ENCODE measurements at places on chromosomes 5 and 9. TPM values are rescaled to one million over a fixed set of nuclear protein-coding genes. Genes with fewer than 3 reads are reported as not detected.

DNA sequence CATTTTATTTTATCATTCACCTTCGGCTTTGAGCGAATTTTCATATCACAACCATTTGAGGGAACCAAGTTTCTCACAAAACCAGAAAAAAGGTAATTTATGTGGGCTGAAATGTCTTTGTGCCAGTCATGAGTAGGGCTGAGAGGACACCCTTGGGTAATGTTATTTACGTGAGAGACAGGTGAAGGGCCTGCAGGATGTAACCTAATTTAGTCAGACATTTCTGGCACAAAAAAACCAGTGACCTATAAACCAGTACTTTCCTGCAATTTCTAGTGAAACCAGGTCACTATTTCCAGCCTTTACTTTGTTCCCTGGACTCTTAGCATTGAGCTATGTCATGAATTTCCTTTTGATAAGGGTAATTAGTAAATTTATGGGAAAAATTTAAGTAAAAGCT, 17.2 kb upstream of the CCDC112 start:
- DNase-seq, result no peak

Gene FOXE1
- total RNA-seq, result 0.35 TPM

Gene SNX18
- 14.9 TPM for total RNA-seq

Gene PCDHGA9
- 1.9 TPM for total RNA-seq

DNA sequence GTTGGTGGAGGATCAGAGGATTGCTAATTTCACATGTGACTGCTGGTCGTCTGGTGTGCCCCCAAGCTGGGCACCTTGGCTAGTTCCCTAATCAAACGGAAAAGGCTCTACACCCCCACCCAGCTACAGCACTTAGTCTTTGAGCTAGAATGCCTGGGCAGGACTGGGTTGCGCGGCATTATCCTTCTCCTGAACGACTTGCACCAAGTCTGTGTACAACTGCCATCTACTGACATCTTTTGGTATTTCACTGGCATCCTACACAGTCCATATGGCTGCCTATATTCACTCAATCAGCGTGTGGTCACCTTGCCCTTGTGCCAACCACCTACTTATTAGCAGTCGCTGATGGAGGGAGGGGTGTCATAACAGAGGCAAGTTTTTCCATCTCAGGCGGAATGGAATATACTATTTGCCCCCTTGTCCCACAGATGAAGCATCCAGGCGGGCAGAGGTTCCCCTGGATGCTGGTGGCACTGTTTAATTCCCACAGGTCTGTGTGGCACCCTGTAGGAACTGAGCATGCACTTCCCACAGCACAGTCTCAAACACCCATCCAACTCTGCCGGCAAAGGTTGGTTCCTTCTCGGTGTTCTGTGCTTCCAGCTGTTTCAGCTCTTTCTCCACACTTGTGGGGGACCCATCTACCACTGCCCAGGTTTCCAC, 150.1 kb downstream of the OSTF1 start:
- peak; percentile 16 for DNase-seq

Gene OR1J2
- not detected for total RNA-seq

Gene GPR107
- total RNA-seq, result 15.8 TPM

Gene FAXDC2
- total RNA-seq, result 0.52 TPM

Gene NCS1
- total RNA-seq, result 77.7 TPM

DNA sequence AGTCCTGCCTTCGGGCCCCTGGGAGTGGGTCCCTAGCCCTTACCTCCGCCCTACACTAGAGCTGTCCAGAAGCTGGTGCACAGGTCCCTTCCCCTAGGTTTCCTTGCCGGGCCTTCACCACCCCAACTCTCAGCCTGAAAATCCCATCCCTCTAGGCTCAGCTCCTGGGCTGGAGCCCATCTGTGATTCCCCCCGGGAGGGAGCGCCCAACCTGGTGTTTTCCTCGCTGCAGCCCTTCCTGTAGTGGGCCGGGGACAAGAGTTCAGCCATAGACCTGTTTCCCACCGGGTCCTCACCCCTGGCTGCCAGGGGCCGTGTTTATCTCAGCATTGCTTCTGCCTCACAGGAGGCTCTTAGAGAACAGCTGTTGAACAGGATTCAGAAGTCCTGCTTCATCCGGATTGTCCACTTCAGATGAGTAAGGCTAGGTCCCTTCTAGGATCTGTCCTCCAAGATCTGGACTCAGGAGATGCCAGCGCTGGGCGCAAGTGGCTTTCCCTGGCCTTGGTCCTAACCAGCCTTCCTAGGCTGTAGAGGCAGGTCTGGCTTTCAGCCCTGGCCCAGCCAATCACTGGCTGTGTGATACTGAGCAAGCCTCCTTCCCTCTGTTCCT, 965 bp downstream of the GLIPR2 start:
- no peak for DNase-seq

DNA sequence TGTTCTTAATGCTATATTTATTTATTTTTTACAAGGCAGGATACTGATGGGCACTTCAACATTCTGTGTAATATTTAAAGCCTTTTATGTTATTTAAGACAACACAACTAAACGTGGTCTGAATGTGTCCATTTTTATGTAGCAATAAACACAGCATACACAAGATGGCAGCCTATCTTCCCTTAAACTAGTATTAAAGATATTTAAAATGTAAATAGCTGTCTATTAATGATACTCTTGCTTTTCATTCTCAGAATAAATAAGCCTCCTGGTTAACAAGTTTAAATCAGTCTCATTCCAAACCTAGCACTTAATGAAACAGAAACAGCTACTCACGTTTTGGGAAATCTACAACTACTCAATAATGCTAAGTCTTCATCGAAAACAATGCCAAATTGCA, 315.7 kb downstream of the MCTP1 start:
- DNase-seq, result no peak

Gene SMIM33
- not detected for total RNA-seq

Gene CDX1
- not detected for total RNA-seq

Gene HIGD2A
- 123 TPM for total RNA-seq

- peak; percentile 96 for DNase-seq
Observed at GRCh38 chr9:107750741-107751566, 261.4 kb upstream of the KLF4 start.

Gene SLC6A3
- not detected for total RNA-seq

DNA sequence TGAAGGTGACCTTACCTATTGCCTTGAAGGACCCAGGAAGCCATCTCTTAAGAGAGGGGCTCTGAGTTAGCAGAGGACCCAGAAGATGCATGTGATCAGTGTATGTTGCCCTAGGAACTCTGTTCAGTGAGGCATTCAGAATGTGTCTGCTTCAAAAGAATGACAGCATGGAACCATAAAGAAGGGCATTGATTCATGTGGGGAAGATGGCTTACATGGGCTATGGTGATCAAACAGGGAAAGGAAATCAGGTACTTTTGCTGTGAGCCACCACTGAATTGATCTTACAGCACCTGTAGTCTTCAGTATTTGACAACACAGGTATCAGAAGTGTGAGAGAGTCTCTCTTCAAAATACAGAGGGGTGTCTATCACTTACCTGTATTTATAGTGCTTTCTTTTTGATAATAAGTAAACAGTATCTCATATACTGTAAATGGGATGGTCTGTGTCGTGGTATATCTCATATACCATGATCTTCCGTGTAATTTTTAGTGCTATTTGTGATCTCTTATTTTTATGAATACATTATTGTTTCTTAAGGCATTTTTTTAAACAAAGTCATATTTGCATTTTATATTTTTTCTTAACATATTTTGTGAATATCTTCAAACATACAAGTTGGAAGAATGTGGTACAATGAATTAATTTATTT, 57.0 kb downstream of the FOCAD start:
- no peak for DNase-seq

DNA sequence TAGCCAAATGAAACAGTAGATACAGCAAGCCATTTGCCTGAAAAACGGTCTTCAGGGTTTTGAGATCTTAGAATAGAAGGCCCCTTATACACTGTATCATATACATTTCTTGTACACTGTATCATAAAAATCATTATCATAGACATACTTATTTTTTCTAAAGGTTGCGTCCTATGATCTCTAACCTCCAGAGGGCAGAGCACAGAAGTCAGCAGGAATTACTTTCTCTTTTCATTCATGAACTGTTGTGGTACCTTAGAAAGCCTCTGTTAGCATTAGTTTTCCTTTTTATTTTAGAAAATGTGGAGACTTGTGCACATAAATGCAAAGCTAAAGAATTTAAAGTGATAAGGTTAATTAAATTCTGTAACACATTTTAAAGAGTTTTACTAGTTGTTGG, 115.4 kb downstream of the OXCT1 start:
- DNase-seq, result no peak

Gene EPB41L4B
- 5.9 TPM for total RNA-seq

DNA sequence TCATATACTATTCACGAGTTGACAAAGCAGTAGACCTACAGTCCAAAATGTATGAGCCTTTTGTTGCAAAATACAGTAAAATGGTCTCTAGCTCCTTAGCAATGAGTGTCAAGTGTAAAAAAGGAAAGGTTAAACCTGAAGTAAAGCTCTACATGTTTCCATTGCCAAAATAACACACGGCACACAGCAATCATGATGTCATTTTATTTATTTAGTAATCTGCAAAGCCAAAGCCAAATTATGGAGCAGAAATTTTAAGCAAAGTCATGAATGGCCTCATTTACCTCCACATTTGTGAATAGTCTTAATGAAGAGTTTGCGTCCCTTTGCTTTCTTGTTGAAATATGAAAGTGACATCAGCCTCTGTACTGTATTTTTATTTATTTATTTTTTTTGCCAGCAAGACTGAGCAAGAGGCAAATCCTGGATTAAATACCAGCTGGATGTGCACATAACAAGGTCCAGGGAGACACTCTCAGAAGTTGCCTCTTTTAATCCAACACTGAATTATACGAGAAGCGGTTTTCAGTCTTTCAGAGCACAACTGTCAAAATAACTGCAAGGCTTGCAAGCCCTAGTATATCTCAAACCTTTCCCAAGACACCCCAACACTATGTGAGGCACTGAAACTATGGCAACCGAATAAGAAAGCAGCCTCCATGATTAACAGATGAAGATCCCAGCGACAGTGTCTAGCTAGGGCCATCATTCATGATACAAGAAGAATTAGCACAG, 9.7 kb downstream of the SEMA6A start:
- DNase-seq, result no peak

Gene PAPPA
- total RNA-seq, result 2.5 TPM

- no peak for DNase-seq
Observed at GRCh38 chr9:35831040-35831439, 2.0 kb downstream of the TMEM8B start.

GRCh38 chr5:139895046-139895445, 99.4 kb downstream of the PSD2 start:
- DNase-seq, result no peak
